ENCODE measurements at places on chromosomes 5 and 9.

- DNase-seq = no peak
These were observed 215.6 kb downstream of the PIK3R1 start for GRCh38 chr5:68431186-68431585.

- no peak for DNase-seq
These were observed 432.1 kb downstream of the CDH18 start for GRCh38 chr5:19555876-19556275.

GRCh38 chr5:110268283-110268682, 458.2 kb downstream of the TMEM232 start:
- DNase-seq = no peak

GRCh38 chr9:78030553-78031443, 813 bp downstream of the GNAQ start:
- DNase-seq = peak; percentile 33

DNA sequence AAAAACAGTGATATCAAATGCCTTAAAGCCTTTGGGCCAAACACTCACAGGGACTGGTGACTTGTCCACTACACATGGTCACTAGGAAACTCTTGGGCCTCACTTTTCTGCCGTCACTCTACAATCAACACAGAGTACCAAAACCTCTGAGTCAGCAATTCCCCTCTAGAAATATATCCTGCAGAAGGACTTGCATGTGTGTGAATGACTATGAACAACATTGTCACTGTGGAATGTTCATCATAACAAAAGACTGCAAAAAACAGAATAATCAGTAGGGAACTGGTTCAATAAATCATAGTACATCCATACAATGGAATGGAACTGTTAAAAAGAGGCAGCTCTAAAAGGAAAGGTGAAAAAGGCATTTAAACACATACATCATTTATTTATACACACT, 44.1 kb upstream of the SMU1 start:
- DNase-seq = no peak

- DNase-seq = no peak
These were observed 48.8 kb downstream of the PAPPA start for GRCh38 chr9:116202219-116202912.

GRCh38 chr9:122372856-122373845, 2.3 kb downstream of the PTGS1 start:
- DNase-seq = no peak

- no peak for DNase-seq
These were observed 135.5 kb upstream of the CPEB4 start for GRCh38 chr5:173752653-173753052.

- peak; percentile 1 for DNase-seq
These were observed 1414.9 kb upstream of the NUDT12 start for GRCh38 chr5:104977529-104977928.

DNA sequence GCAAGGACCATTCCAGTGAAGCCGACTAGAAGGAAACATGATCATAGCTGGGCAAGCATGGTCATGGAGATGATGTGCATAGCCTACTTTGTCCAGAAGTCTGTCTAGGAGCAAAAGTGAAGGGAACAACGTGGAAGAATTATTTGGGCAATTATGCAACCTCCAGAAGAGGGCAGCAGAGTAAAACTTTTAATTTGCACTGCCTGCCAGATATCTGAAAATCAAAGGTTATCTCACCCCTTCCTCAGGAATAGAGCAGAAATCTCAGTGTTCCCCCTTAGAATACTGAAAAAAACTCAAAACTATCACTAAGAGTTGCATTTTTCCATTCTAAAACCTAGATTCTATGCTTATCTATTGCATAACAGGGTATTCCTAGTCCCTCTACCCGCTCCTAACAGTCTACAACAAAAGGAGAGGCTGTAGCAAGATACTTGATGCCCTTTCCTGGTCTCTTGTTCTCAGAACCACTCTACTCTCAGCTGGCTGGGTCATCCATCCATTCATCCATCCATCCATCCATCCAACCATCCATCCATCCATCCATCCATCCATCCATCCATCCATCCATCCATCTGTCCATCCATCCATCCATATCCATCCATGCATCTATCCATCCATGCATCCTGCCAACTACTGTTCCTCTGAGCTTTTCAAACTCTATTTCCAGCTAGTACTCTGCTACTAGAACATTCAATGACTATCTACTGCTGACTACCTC, 8.4 kb upstream of the SETD9 start:
- no peak for DNase-seq

DNA sequence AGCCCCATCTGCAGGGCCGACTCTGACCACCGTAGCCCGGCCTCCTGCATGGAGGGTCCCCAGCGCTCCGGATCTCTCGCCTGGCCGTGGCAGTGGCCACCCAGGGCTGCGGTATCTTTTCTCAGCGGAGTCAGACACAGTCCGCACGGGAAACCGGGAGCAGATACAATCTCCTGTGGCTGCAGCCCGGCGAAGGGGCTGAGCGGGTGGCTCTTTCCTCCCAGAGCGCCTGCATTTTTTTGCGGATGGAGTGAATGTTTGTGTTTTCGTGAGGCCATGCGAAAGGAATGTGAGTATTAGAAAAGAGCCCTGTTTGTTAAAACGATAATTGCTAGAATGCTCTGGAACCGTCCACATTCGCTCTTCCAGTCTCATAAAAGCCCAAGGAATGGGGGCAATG, 53.4 kb upstream of the PTCH1 start:
- no peak for DNase-seq
